ENCODE measurements at places on chromosomes 2 and 18.

DNA sequence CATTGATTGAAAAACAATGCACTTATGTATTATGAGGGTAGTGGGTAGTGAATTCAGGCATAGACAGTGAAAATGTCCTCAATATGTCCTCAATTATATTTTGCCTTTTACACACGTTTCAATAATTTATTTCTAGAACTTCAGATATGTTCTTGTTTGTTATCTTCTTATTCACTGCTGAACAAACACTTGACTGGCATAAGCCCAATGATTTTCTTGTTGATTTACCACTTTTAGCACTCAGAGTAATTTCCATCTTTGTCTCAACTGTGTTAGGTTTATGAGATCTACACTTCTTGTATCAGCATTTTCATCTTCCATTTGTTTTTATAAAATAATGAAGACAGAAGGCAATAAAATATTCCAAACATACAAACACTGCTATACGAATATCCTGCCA is 61.8 kb upstream of the DCC start:
- no peak for DNase-seq

GRCh38 chr2:240051697-240052096 is 1.6 kb downstream of the OR6B3 start:
- no peak for DNase-seq

GRCh38 chr2:57376985-57377384 is 669.6 kb upstream of the VRK2 start:
- no peak for DNase-seq

DNA sequence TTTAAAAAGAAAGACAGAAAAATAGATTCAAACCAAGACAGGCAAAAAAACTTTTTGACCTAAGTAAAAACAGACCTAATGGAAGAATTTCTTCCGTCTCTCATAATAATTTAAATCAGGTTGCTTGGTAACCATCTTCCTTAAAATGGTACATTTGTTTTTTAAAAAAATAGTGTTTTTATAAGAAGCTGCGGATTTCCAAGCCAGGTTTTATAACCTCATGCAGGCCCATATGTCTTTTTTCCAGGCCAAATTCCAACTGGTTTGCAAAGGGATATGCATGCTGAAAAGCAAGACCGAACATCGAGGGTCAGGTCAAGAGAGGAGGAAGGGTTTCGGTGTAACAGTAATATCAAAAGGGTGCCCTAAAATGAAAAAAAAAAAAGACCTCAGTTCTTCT is 172.9 kb downstream of the MAIP1 start:
- no peak for DNase-seq
